ENCODE measurements at places on chromosomes 6 and 20. TPM values are rescaled to one million over a fixed set of nuclear protein-coding genes. Genes with fewer than 3 reads are reported as not detected.

GRCh38 chr6:43809417-43810305 lies 39.6 kb downstream of the VEGFA start:
- DNase-seq: peak; percentile 62

Gene PXDC1
- total RNA-seq: 1.7 TPM

DNA sequence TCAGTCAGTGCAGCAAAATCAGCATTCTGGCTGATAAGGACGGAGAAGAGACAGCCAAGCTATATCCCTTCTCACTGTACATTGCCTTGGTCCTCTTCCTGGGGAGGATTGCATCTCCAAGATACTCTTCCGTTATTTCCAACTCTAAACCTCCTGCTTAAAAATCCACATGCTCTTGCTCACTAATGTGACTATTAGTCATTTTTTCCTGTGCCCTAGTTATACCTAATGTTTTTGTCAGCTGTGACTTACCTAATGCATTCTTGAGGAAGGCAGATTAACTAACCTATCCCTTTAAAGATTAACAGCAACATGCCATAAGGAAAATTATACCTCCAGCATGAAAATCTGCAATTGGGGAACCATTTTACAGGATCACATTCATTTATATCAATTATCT lies 317.6 kb downstream of the BTBD9 start:
- no peak for DNase-seq

Gene MSH5
- total RNA-seq: 34.2 TPM

DNA sequence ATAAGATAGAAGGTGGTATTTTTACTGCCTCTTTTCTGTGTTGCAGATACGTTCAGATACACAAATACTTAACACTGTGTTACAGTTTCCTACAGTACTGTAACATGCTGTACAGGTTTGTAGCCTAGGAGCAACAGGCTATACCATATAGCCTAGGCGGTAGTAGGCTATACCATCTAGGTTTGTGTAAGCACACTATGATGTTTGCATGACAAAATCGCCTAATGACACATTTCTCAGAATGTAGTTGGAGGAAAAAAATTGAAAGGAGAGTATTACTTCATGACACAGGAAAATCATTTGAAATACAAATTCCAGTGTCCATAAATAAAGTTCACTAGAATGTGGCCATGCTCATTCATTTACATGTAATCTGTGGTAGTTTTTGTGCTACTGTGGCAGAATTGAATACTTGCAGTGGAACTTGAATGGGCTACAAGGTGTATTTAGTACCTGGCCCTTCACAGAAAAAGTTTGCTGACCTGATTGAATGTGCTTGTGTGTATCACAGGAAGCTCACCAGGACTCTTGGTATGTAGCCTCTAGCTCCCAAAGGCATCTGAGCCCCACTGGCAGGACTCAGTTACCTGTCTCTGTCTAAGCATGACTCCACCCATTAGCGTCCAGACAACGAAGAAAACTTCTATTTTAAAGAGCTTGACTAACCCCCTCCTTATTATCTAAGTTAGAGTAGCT lies 18.8 kb downstream of the TOP1 start:
- no peak for DNase-seq

DNA sequence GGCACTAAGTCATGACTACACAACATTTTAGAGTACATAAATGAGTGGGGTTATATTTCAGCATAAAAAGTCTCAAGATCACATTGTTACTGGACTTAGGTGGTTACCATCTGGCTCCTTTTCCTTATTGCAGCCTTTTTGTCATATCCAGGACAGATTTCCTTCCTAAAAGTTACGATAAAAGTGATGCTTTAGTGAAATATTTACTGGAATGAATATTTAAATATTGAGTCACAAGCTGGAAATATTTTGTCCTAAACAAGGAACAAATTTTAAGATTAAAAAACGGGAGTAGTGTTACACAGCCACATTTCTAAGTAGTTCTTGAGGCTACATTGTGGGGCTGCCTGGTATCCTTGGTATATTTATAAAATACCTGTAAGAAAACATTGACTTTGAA lies 52.2 kb downstream of the CDC40 start:
- DNase-seq: no peak

DNA sequence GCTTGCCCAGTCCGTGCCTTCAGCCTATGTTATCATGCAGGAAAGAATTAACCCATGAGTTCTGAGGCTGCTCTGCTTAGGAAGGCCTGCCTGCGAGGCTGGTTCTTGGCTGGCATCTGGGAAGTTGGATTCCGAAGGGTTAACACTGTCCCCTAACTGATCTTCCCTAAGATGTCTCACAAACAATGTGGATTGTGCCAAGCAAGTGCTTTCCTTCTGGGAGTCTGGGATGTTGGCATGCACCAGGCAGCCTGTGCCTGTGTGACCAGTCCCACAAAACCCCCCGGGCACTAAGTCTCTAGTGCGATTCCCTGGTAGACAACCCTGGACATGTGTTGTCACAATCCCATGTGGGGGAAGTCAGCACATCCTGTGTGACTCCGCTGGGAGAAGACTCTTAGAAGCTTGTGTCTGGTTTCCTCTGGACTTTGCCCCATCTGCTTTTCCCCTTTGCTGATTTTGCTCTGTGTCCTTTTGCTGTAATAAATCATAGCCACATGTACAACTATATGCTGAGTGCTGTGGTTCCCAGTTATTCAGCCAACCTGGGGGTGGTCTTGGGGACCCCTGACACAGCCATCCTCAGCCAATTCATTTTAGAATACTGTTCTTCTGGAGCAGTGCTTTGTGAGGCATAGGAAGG lies 83.8 kb downstream of the SLC22A23 start:
- DNase-seq: peak; percentile 69

GRCh38 chr6:42532038-42532669 lies 31.7 kb upstream of the UBR2 start:
- peak; percentile 29 for DNase-seq

DNA sequence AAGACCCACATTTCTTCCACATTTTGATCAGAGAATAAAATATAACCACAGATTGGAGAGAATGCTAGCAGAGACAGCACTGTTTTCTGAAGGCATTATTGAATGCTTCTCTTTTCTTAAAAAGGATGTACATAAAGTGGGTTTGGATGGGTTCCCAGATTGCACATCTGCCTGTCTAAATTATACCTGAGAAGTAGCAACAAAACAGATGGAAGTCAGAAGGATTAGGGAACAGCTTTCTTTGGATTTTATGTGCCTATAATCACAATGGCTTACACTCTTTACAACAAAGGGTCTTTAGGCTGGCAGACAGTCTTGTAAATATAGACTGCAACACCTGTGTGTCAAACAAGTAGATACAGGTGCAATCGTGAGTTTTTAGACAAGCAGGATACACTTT lies 622.2 kb upstream of the MANEA start:
- DNase-seq: no peak

- no peak for DNase-seq
These were observed 41.7 kb upstream of the CHRNA4 start for GRCh38 chr20:63402860-63403220.

Data from colonic mucosa (tissue), 4 donors.